ENCODE measurements at places on chromosomes 12 and 14.
A peak's percentile ranks its signal among the peaks of the same experiment; 100 is the strongest.

GRCh38 chr12:85794531-85794930 is 41.7 kb downstream of the RASSF9 start:
- DNase-seq, result no peak

DNA sequence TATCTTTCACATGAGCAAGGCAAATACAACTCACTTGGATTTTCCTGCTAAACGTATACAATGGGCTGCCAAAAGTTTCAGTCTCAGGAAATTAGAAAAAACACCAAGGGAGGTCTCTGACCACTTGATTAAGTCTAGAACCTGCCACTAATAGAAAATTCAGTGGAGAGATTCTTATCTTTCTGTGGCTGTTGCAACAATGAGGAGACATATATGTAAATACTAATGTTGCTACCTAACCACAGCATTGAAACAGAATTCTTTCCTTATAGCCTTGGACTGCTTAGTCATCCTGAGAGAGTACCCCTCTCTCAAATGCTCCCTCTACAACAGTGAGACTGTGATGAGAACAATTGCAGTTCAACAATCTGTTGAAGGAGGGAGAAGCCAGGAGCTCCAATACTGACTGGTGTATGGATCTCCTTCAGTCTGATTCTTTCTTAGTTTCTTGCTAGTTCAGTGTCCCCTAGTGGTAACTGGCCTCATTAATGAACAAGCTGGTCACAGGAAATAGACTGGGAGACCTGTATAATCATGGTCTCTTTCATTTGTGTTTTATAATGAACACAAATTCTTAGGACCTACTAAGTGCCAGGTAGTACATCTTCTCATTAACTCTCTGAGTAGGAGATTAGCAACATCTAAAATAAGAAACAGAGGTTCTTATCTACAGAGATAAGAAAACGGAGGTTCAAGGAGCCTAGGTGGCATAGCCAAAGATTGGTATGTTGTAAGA is 164.5 kb downstream of the SLC38A4 start:
- peak; percentile 45 for DNase-seq

DNA sequence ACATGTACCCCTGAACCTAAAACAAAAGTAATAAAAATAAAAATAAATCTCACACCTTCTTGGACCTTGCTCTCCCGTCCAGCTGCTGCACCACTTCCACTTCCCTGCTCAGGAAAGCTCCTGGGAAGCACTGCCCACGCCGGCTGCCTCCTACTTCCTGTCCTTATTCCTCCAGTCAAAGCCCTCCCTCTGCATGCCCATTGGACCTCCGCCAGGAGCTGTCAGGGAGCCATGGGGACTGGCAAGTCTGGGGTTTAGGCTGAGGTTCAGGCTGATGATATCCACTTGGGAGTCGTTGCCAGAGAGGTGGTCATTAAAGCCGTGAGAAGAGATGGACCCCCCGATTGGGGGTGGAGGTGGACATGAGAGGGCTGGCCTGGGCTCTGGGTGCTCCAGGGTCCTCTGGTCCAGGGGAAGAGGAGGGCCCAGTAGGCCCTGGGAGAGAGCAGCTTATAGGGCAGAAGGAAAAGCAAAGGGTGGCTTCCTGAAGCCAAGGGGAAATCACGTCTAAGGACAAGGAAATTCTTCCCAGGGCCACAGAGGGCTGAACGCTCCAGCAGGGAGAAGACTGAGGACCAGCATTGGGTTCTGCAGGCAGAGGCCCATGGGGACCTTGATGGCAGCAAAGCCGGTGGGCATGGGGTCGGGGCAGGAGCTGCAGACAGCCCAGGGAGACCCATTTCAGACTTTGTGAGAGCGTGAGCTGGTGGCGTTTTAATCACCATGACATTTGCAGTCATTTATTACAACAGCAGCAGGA is 78.7 kb downstream of the FZD10 start:
- no peak for DNase-seq

DNA sequence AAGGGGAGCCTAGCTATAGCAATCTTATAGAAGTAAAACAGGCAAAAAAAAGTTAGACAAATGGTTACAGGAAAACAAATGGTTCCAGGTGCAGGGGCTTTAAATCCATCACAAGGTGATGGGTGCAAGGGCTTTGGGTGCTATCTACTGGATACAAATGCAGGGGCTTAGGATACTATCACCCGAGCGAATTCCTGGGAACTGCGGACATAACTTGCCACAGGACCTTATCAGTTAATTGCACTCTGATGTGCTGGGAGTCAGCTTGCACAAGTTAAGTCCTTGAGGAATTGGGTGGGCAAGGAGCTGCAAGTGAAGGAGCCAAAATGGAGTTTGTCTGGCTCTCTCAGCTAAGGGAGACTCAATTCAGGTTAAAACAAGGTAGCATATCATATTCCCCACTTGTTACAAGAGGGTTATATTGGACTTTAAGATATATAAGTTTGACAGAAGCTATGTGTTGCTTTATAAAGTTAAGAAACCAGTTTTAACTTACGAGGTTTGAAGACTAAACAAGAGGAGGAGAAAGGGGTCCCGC is 115.0 kb upstream of the PZP start:
- DNase-seq, result no peak

DNA sequence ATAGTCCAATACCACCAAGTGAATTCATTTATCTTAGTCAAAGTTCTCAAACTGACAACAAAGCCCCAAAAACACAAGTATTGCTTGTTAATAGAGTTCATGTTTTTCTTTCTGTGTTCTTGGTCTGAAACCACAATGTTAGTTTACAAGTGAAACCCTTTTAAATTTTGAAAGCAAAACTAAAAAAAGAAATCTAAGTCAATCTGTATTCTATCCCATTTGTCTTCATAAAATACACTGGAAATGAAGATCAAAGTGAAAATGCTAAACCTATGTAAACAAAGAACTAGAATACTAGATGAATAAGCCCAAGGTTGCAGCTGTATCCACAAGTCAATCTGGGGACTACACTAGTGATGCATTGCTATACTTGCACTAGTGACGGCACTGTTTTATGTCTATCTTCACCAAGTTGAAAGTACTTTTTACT is 10.4 kb downstream of the MAP4K5 start:
- peak; percentile 3 for DNase-seq

GRCh38 chr12:64061868-64062375 is 160.2 kb downstream of the KICS2 start:
- DNase-seq, result no peak

GRCh38 chr12:120855823-120856588 is 48.2 kb downstream of the SPPL3 start:
- DNase-seq, result no peak

DNA sequence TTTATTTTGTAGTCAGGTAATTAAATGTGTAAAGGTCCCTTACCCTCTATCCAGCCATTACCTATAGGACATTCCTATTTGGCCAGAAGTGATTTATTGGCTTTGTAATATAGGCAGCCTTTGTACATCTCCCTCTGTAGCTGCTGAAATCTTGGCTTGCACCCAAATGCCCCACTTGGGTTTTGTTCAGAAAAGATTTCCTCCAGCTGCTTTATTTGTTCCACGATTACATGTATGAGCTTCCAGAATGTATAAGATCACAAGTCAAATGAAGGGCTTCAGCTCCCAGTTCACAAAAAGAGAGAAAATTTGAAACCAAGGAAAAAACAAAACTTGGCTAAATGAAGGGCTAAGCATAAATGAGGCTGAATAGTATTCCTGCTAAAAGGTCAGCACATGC is 103.4 kb downstream of the EFCAB11 start:
- DNase-seq, result no peak

- no peak for DNase-seq
These were observed 10.2 kb upstream of the BHLHE41 start for GRCh38 chr12:26135010-26135420.

DNA sequence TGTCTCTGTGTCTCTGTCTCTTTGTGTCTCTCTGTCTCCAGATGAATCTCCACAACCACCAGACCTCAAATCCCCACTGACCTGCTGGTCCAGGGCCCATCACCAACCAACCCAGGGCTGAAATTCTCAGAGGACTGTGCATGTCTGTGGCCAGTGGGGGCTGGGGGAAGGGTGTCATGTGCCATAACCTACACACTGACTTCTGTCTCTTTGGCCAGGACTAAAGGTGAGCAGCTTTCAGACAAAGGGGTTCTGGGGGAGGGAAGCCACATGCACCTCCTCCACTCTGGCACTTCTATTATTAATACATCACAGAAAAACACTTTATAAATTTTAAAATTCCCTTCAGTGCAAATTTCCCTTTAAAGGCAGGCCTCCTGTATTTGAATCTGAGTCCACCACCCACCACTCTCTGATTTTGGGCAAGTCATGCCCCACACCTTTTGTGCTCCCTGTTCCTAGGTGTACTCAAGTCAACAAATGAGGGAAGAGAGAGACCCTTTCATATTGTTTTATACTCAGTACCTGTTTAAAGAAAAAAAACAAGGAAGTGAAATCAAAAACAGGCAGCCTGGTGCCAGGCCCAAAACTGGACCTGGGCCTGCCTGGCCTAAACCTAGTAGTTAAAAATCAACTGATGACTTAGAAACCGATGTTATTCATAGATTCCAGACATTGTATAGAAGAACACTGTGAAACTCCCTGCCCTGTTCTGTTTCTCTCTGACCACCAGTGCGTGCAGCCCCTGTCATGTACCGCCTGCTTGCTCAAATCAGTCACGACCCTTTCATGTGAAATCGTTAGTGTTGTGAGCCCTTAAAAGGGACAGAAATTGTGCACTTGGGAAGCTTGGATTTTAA is 80.2 kb downstream of the TUNAR start:
- no peak for DNase-seq

DNA sequence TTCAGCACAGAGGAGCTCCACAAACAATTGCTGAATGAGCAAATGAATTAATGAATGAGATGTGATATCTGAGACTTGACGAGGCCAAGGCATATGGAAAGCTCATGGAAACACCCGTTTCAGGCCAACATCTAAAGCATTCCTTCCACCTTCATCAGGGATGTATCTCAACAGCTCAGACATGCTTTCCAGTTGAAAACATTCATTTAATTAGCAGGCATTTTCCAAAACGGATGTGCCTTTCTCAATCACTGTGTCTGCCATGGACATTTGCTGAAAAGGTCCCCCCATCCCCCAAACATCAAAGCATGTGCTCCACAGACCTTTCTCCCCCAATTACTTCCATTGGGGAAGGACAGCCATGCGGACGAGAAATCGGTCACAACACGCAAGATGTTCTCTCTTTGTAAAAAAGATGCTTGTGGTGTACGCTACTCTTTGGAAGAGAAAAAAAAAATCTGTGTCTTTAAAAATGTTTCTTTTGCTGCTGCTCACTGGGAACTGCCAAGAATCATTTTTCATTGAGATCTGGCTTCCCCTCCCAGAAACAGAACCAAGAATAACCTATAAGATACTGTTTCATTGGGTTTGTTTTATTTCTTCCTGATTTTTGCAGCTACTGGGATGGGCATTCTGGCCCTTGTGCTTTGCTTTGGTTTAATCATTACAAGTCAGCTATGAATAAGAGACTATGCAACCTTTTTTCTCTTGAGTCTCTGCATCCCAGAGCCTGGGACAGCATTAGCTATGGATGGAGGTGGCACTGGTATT is 528.2 kb downstream of the MED13L start:
- DNase-seq, result no peak

GRCh38 chr12:47547077-47547476 is 158.8 kb downstream of the RPAP3 start:
- DNase-seq, result no peak

- DNase-seq, result peak; percentile 28
These were observed 53.3 kb downstream of the RBM19 start for GRCh38 chr12:113912760-113913329.

DNA sequence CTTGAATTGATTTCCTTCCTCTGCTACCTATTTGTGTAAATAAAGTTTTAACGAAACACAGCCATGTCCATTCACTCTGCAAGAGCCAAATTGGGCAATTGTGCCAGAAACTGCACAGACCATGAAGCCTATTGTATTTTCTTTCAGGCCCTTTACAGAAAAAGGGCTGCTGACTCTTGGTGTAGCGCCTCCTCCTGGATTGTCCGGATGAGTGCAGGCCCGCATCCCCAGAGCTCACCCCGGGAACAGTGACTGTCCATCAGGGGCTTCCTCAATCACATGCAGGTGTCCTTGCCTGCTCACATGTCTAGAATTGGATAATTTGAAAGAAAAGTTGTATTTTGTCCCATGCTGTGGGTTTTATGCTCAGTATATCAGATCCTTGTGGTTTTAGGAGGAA is 1282.2 kb downstream of the AACS start:
- DNase-seq, result no peak

- DNase-seq, result no peak
These were observed 103.5 kb downstream of the RPAP3 start for GRCh38 chr12:47602325-47602724.
